ENCODE measurements at places on chromosomes 6 and 20.

DNA sequence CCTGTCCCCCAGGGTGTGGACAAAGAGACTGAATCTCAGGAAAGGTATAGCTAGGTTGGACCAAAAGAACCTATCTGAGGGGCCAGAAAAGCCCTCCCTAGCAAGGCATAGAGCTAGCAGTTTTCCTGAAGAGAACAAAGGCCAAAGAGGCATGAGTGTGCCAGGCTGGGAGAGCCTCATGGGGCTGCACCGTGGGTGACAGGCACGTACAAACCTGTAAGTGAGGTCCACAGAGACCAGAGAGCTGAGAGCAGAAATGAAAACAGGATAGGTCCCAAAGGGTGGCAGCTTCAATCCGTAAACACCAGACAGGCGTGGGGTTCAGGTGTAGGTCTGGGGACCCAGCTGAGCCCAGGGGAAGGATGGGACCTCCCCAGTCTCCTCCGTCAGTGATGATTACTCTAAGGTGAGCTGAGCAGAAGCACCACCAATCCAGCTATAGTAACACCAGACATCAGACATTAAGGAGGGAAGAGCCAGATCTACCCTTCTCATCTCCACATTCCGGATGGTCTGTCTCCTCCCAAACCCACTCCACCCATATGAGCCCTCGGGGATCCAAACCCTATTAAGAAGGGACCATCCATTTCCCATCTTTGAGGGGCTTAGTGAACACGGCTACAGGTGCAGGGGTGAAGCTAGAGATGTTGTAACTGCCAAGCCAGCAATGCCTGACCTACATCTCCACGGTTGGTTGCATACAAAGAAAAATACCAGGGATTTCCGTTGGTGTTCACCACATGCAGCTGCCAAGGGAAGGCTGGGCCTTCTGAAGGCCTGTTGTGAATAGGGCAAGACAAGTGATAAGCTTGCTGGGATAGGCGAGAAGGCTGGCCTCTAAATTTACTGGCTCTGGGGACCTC lies 38.3 kb downstream of the BCL2L1 start:
- DNase-seq = no peak

GRCh38 chr20:25288291-25289181 lies 40.7 kb downstream of the PYGB start:
- no peak for DNase-seq

- no peak for DNase-seq
These were observed 30.3 kb upstream of the AFDN start for GRCh38 chr6:167796192-167796981.

DNA sequence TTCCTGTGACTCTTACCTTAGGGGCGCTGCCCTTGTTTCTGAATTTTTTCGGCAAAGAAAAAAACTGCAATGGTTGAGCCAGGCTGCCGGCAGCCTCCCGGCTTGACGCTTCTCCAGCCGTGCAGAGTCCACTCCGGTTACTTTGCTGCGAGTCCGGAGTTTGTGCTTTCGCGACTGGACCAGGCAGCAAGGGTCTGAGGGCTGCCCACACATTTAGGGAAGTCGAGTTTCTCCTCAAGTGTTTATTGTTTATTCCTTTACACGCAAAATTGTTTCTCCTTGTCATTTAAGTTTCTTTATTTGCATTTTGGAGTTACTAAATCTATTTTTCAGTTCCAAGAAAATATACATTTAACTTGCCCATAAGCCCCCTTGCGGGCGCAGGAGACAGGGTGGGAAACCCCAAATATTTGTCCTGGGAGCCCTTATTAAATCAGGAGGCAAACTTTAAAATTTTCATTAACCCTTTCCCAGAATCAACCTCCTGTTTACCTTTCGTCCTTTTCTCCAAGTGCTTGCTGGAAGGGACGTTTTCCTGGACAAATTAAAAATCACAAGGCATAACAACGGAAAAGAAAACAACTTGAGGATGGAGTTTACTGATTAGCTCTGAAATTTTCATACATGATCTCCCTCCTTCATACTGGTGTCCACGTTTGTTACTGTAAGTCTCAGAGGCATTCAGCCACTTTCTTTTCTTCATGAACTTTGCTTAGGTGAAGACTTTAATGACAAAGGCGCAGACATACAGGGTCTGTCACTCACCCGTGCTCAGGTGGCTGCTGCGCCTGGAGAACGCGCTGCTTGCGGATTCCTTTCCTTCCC lies 1.7 kb upstream of the PDE10A start:
- no peak for DNase-seq

DNA sequence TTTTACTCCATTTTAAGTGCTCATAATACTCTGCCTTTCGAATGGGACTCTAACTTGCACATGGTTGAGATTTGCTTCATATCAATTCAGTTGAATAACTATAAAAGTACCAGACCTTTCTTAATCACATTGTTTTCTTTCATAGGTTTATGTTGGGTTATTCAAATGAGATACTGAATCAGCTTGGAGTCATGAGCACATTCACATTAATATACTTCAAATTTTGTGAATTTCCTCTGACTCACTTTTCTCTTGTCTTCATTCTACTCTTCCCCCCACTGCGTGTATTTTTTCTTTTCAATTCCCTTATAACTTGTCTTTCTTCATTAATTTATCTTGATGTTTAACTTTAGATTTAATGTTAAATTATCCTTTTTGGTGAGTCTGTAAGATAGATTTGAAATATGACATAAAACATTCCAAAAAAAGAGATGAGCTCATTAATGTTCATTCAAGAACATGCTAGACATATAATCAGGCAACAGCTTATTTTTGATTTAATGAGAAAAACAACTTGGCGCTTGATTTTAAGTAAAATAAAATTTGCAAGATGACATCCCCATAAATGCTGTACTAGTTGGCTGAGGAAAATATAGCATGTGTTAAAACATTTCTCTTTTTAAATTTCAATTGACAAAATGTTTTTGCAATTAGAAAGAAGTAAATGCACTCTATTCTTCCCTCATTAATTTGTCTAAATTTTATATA lies 736.0 kb downstream of the CD109 start:
- no peak for DNase-seq
